ENCODE measurements at places on chromosomes 5 and 9. TPM values are rescaled to one million over a fixed set of nuclear protein-coding genes. Genes with fewer than 3 reads are reported as not detected.

The CCL27 gene
- polyA plus RNA-seq = not detected

The TAF11L5 gene
- not detected for polyA plus RNA-seq

The OTP gene
- not detected for polyA plus RNA-seq

The SHOC1 gene
- 0.13 TPM for polyA plus RNA-seq

The KCNIP1 gene
- not detected for polyA plus RNA-seq

DNA sequence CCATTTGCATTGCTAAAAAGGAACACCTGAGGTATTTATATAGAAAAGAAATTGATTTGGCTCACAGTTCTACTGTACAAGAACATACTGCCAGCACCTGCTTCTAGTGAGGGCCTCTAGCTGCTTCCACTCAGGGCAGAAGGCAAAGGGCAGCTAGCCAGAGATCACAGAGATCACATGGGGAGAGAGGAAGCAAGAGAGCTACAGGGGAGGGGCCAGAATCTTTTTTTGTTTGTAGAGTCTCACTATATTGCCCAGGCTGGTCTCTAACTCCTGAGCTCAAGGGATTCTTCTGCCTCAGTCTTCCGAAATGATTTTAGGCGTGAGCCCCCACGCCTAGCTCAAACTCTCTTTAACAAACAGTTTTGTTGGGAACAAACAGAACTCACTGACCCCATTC lies 6.1 kb downstream of the SLCO4C1 start:
- DNase-seq = no peak

DNA sequence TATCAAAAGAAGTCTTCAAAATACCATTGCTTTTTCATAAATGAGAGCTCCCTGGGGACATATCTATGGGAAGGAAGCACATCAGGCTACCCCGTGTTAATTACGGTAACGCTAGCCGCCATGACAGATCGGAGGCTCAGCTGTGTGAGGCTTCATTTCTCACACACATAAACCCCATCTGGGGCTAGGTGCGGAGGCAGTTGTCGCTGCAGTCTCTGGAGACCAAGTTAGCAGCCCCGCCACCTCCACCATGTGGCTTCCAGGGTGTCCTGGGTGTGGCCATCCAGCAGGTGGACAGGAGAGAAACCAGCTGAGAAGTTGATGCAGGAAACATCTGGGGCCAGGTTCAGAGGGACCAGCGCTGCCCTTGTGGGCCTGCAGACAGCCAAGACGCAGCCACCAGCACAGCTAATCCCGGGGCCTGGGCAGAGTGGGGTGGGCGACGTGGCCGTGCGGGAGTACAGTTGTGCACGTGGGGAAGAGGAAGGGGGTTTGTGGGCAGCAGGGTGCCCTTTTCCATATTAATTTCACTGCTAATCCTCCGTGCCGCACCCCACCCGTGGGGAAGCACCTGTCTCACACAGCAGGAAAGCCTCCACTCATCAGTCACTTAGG lies 426.5 kb downstream of the IRX1 start:
- DNase-seq = no peak

- DNase-seq = no peak
Observed at GRCh38 chr5:148924817-148925216, 98.4 kb downstream of the ADRB2 start.

GRCh38 chr5:15823398-15823797 lies 323.4 kb downstream of the FBXL7 start:
- no peak for DNase-seq

- no peak for DNase-seq
Observed at GRCh38 chr5:106600803-106601202, 1069.9 kb downstream of the EFNA5 start.

DNA sequence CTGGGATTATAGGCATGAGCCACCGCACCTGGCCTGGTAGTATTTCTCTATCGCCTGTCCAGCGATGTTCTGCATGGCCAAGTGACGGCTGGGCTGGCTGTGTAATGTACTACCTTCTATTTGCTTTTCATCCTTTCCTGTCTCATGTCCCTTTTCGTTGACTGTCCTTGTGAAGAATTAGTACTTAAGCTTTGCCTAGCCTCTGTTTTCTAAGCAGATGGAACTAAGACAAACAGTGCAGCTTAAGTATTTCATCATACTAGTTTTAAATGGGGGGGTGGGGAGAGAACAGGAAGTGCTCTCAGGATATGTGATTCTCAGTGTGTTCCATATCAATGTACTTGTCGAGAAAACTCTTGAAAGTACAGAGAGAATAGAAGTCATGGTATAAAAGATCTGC lies 31.7 kb upstream of the CCL21 start:
- DNase-seq = no peak

- DNase-seq = no peak
Observed at GRCh38 chr5:163772241-163772640, 266.8 kb downstream of the MAT2B start.

GRCh38 chr9:129160712-129161533 lies 17.1 kb downstream of the IER5L start:
- DNase-seq = no peak

DNA sequence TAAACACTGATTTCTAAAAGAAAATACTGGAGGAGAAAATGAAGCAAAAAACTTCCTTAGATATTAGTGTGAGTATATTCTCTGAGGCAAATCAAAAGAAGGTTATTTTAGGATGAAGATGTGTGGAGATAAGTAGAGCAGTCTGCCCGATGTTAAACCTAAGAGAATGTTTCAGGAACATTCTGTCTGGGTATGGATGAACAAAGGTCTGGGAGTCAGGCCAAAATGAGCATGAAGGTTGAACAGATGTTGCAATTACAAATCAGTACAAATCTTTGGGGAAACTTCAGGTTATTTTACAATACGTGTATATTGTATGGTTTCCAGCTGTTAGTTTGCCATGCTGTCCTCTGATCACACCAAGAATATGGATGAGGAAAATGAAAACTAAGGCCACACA lies 14.4 kb upstream of the CEP78 start:
- no peak for DNase-seq

DNA sequence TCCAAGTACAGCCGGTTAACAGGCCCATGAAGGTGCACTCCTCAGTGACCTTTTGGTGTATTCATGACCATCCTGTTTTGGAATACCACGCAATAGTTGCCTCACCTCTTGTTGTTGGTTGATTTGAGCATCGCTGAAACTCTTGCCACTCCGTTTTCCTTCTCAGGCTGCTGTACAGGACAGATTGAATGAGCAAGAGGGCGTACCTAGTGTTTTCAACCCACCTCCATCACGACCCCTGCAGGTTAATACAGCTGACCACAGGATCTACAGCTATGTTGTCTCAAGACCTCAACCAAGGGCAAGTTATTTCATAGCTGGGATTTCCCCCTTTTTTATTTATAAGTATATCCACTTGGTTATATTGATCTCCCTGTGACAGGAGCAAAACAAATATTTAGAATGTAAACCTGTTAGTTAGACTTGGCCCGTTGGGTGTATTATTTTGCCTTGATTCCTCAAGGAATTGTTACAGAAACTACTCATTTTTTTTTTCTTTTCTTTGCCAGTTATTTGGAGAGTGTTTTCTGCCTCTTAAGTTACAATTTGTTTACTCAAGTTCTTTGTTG lies 38.1 kb downstream of the FAF2 start:
- DNase-seq = no peak

DNA sequence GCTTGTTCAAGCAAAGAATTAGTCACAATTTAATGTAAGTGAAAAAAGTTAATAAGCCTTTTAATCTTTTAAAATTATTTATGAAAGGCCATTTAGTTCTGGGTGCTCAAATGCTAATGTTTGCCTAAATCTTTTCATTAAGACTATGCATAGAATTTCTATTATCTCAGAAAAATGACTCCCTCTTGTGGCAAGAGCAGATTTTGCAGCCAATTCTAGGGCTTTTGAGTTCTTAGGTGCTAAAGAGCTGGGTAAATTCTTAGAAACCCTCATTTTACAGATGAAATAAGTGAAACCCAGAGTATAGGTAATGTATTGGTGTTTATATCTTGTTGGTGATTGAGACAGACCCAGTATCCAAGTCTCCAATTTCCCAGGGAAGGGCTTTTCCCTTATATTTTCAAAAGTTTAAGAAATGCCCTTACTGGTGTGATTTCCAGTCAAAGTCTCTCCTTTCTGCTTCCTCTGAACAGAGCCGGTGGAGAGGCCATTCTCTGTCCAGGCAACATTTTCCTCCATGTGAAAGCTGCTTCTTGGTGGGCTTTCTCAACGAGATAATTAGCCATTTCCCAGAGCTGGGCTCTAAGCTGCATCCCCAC lies 24.1 kb upstream of the PCSK5 start:
- no peak for DNase-seq

GRCh38 chr5:113054899-113055298 lies 78.3 kb downstream of the DCP2 start:
- no peak for DNase-seq

GRCh38 chr9:92325991-92326500 lies 293 bp downstream of the CENPP start:
- DNase-seq = no peak

Data from liver (tissue), 10 donors.